ENCODE measurements at places on chromosomes 16 and 17.

- DNase-seq, result no peak
These were observed 18.9 kb downstream of the NTAN1 start for GRCh38 chr16:15037003-15037402.

DNA sequence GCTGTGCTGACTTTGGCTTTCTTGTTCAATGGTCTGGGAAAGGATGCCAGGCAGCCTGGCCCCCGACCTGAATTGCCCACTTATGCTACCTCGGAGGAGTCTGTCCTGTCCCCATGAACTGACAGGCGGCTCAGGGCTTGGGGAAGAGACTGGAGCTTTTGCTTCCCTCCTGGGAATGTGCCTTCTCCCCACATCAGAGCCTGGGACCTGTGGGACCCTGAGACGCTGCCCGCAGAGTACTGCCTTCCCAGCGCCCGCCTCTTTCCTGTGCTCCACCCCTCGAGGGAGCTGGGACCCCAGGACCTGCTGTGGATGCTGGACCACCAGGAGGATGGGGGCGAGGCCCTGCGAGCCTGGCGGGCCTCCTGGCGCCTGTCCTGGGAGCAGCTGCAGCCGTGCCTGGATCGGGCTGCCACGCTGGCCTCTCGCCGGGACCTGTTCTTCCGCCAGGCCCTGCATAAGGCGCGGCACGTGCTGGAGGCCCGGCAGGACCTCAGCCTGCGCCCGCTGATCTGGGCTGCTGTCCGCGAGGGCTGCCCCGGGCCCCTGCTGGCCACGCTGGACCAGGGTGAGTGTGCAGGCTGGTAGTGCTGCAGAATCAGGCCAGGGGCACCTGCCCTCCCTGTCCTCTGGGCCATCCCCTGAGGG, 18.5 kb downstream of the FCSK start:
- DNase-seq, result no peak

DNA sequence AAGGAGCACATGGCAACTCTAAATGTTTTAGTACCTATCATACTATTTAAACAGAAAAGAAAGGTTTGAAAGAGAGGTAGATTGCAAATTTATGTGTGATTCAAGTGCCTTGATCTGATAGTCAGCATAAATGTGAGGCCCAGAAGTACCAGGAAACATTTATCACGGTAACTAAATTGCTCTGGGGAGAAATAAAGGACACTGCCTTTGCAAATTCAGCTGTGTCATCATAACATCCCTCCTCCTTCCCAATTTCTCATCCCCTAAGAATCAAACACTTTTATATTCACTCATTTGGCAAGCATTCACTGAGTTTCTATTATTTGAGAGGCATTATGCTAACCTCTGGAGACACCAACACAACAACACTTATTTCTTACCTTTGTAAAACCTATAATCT, 563.4 kb upstream of the CA10 start:
- DNase-seq, result no peak

GRCh38 chr17:64941045-64941444, 21.8 kb upstream of the LRRC37A3 start:
- DNase-seq, result no peak

GRCh38 chr16:53715023-53715384, 11.0 kb downstream of the FTO start:
- no peak for DNase-seq

DNA sequence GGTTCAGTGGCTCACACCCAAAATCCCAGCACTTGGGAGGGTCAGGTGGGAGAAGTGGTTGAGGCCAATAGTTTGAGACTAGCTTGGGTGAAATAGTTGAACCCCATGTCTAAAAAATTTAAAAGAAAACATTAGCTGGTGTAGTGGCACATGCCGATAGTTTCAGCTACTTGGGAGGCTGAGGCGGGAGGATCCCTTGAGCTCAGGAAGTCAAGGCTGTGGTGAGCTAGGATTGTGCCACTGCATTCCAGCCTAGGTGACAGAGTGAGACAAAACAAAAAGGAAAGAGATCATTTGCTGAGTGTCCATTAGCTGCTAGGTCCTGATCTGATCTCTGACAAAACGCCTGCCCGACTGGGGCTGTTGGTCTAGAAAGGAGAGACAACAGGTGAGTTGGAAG, 14.1 kb upstream of the DBNDD1 start:
- DNase-seq, result no peak

DNA sequence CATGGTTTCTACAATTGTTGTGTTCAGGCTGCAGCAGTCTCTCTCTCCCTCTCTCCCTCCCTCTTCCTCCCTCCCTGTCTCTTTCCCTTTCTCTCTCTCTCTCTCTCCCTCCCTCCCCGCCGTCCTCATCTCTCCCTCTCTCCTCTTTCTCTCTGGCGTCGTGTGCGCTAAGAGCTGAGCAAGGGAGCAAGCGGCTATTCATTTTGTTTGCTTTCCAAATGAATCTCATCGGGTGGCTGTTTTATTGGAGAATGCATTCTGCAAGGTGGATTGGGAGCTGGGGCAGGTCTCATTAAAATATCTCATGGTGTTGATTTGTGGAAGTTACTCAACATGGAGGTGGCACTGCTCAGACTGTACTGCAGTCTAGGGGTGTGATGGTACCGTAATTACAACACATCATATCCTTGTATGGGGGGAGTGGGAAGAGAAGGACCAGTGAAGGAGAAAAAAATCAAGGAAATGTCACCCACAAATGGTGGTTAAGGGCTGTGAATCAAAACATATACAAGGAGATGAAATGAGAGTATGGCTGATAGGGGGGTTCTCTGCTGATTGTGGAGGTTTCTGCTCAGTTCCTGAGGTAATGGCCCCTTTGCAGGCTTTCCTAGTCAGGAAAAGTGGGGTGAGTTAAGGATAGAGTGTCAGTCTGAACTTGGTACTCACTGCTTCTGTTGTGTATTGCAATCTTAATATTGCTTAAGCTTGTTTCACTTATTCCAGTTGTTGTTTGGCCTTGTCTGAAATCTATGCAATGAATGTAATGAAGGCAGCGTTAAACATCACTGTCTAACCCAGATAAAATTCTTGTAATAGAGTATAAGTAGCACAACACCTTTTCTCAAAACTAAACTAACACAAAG, 2.7 kb downstream of the MSL1 start:
- DNase-seq, result peak; percentile 53

DNA sequence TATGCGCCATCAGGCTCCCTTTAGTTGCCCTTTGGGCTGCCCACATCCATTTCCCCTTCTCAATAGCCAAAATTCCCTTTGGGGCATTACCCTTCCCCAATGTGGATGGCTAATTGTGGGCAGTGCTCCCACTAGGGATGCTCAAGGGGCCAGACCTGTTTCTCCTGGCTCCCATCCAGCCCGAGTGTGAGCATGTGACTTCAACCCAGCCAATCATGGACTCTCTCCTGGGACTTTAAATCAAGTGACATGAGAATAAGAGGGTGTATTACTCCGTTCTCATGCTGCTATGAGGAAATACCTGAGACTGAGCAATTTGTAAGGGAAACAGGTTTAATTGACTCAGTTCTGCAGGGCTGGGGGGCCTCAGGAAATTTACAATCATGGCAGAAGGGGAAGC, 60.9 kb upstream of the WSB1 start:
- no peak for DNase-seq

DNA sequence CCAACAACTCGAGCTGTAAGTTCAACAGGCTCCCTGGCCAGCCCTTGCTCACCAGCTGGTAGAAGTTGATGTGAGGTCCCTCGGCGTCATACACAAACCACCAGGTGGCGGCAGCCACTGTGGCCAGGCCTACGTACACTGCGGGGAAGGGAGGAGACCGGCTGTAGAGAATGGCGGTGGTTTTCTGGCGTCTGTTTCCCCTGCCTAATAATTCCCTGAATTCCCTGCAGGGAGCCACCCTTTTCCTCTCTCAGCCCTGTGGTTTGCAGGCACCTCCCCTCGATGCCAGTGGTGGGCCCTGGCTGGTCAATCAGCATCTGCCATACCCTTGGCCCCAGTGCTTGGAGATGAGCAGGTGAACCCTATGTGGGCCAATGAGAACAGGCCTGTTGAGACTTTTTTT, 18.9 kb upstream of the P2RX1 start:
- DNase-seq, result peak; percentile 89

- no peak for DNase-seq
These were observed 121.3 kb upstream of the GSE1 start for GRCh38 chr16:85491798-85492294.

DNA sequence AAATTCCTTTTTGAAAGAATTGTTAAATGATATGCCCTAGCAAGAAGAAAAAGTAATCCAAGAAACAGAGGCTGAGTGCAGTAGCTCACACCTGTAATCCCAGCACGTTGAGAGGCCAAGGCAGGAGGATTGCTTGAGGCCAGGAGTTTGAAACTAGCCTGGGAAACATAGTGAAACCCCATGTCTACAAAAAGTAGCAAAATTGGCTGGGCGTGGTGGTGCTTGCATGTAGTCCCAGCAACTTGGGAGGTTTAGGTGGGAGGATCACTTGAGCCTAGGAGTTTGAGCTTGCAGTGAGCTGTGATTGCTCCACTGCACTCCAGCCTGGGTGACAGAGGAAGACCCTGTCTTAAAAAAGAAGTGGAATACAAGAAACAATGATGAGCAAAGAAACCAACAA, 56.1 kb downstream of the NT5M start:
- no peak for DNase-seq

DNA sequence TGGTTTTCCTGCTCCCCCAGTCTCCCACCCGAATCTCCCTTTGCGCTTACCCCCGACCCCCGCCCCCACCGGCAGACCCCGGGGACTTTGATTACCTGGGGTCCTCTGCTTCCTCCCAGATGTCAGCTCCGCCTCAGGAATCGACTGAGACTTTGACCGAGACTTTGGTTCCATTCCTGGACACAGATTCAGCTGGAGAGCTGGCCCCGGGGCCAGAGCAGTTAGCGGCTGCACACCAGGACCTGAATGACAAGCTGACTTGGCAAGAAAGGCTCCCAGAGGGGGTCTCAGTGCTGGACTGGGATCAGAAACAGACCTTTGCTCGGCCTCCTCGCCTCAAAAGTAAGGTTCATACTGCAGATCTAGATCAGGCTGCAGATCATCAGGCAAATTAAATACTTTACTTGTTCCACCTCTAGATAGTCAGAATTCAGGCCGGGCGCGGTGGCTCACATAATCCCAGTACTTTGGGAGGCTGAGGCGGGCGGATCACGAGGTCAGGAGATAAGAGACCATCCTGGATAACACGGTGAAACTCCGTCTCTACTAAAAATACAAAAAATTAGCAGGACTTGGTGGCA, 60.3 kb upstream of the FBXO47 start:
- DNase-seq, result no peak

GRCh38 chr16:48608871-48609651, 919 bp downstream of the N4BP1 start:
- DNase-seq, result peak; percentile 20

DNA sequence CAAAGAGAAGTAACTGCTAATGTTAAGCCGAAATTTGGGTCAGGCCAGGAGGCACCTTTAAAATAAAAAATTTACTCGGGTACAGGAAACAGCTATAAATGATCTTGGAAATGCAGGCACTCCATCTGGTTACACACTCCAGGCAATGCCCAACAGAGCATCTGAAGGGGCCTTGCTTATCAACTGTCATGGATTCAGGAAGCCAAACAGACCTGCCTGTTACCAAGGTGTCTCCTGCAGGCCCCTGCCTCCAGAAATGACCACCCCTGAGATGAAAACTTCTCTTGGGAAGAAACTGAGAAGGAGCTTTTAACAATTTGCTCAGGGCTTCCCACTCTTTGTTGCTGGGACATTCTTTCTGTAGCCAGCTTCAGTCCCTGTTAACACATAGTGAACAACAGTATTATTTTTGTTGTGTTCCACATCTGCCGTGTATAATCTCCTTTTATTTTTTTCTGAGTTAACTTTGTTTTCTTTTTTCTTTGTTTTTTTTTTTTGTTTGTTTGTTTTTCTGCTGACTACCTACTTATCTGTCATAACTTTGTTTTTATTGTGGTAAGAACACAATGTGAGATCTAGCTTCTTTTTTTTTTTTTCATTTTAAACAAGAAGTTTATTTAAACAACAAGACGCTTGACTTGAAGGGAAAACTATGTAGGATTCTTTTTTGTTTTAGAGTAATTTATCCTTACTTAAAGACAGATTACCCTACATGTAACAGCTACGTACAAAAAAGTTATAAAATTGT, 18.7 kb upstream of the ATP5MC1 start:
- DNase-seq, result no peak

DNA sequence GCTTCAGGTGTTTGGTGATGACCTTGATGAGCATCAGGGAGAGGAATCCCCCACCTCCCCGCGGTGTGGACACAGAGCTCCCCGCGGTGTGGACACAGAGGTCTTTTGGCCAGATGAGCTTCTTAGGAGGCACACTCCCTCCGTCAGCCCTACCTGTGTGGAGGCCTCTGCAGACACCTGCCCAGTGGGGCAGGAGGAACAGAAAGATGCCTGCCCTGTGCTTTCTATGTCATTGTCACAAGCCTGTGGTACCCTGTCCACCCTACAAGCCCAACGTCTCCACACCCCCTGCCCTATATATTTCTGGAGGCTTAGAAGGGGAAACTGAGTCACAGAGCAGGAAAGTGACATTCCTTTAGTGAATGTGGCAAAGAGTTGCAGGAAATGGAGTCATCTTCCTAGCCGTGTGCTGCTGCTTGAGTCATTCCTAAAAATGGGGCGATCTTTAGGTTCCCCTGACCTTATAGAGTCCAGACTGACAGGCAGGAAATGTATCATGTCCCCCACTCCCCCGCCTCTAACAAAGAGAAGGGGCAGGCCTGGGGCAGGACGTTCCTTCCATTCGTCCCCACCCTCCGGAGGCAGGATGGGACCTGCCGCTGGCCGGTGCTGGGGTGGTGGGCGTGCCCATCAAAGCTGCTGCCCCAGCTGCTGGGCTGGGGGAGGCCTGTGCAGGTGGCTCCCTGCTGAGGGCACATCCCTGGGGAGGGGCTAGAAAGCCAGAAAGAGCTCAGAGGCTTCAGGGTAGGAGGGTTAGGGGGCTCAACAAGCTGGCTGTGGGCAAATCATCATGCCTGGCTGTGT, 1.0 kb upstream of the C16orf74 start:
- DNase-seq, result no peak

DNA sequence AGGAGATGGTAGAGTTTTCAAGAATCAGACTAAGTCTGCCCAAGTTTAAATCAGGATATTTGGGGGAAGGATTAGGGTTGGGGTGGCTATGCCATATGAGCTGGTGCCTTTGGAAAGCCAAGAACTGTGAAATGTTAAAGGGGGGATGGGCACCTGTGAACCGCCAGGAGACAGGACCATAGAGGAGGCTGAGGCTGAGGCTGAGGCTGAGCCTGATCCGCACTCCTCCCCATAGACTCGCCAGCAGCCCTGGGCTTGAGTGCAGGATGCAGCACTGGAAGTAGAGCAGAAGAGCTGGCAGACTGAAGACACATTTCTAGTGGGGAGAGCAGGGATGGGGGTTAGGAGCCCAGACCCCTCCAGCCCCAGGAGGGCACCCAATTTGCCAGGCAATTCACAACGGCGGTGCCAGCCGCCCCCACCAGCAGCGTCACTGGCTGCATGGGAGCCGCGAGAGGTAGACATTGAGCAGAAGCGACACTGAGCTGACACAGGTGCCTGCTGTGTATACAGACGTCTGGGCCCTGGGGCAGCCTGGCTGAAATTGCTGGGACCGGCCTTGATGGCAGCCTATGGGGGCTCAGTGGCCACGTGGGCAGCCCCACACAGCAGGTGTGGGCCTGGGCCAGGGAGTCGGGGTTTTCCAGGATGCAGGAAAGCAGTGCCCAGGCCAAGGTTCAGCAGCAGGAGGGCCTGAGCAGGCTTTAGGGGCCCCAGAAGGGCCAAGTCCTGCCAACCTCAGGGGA, 9.2 kb downstream of the PIMREG start:
- no peak for DNase-seq

All from cardiac muscle cell (in vitro differentiated cells and primary cell).